ENCODE measurements at places on chromosomes 7 and 10.

DNA sequence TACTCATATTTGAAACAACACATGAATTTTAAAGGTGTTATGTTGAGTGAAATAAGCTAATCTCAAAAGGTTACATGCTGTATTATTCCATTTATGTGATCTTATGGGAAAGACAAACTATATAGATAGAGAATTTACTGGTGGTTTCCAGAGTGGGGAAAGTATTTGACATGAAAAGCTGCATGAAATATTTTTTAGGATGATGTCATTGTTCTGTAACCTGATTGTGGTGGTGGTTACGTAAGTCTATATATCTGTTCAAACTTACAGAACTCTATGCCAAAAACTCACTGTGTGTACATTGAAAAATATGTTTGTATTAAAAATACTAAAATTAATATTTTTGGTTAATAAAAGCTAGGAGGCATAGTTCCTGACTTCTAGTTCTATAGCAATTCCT is 453.0 kb downstream of the SORCS3 start:
- no peak for DNase-seq

DNA sequence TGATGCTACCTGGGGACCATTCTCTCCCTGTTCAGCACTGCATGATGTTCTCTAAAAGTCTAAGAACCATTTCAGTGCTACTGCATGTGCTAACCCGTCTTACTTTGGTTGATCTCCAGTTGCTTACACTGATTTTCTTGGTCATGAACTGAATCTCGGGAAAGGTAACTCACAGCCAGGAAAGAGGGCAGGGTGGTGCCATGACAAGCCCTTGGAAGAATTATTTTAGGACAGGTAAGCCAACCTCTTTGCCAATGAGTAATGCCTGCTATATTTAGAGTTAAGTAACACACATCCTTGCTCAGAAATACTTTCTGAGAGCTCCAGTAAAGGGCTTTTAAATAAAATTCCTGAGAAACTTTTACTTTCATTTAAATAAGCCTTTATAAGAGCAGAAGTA is 126.7 kb downstream of the ARL4A start:
- DNase-seq: no peak

DNA sequence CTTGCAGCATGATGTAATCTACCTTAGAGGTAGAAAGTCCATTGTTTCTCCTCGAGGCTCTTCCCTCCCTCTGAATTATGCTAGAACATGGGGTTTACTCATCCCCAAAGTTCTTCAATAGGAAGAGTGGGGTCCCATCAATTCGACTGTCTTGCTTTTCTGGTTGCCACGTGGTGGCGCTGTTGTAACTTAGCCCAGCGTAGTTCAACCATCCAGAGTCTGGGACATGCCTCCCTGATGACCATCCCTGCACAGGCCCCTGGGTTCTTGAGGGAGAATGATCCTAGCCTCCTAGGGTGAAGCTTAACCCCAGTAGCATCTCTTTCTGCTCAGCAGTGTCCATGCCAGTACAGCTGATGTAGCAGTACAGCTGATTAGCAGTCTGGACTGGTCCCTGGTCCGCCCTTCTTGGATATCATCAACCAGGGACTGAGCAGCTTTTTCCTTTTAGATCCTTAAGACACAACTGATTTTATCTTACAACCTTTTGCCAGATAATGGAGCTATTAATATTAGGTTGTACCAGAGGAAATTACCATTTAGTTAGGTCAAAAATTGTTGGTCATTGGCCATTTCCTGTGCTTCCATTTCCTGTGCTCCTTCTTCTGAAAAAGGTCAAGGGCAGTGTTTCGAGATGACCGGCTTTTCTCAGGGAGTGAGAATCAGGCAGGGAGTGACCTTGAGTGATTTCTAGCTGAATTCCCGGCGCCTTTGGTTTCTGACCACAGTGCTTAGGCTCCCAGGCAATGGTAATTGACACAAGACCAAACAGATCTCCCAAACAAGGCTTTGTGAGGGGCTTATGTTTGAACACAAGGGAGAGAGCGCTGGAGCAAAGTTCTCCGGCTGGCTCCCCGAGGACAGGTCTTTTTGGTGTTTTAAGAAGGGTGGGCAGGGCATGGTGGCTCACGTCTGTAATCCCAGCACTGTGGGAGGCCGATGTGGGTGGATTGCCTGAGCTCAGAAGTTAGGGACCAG is 65.4 kb downstream of the TACC2 start:
- DNase-seq: no peak

GRCh38 chr7:35593899-35594298 is 101.0 kb downstream of the HERPUD2 start:
- no peak for DNase-seq

GRCh38 chr7:100483722-100484672 is at the start of gene NYAP1:
Gene NYAP1 (plus strand): TSS chr7:100483927. CDS start chr7:100485312, 1,385 bp downstream.
- peak; percentile 52 for DNase-seq

DNA sequence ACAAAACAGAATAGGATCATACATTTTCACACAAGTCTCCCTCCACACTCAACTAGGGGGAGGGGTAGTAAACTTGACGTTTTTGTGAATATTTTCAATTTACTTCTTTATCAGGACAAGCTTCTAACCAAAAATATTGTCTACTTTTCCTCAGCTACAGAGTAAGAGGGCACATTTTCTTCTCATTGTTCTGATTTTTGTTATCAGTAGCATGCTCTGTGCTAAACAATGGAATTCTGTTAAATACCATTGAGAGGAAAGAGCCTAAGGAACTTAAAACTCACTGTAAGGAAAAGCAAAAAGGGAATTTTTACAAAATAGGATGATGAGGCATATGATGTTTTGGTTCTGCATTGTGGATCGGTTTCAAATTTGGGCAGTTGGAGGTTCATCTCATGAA is 41.2 kb downstream of the ANLN start:
- no peak for DNase-seq

- peak; percentile 38 for DNase-seq
Observed at GRCh38 chr7:44489955-44490350, 505 bp downstream of the NUDCD3 start.

- DNase-seq: peak; percentile 32
Observed at GRCh38 chr10:97498841-97499560, at the start of gene UBTD1. Gene UBTD1 (plus strand): TSS chr10:97498924. CDS start chr10:97499204, 280 bp downstream.

DNA sequence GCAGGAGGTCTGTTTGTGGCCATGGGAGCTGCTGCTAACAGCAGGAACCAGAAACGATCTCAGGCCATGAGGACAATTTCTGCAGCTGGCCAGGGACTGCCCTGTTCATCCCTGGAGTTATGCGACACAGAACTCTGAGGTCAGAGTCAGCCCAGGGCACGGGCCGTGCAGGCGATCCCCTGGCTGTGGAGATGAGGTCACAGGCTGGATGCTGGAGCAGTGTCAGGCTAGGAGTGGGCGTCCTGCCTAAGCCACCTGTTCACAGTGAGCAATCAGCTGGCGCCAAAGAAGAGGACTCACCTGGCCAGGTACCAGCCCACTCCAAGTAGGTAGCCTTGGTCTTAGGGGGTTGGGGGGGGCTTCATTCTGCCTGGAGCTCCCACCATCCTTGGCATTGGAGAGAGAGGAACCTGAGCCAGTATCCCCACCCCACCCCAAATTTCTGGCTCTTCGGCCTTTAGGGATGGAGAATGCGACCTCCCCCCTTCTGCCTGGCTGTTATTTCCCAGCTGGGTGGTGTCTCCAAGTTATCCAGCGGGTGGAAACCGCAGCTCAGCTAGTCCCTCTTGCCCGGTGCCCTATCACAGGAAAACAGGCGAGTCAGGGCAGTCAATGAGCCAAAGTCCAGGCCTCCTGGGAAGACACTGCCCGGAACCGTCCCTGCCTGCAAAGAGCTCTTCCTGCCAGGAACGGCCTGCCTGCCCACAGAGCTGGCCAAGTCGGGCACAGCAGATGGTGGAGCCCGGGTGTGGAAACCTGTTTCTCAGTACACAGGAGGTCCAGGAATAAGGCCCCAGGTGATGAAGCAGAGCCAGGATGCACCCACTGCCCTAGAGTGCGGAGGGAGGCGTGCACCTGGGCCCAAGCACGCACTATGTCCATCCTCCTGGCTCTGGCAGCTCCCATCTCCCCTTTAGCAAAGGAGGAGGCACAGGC is 1.8 kb upstream of the TTYH3 start:
- no peak for DNase-seq

- no peak for DNase-seq
Observed at GRCh38 chr10:97888641-97889262, 39.1 kb downstream of the GOLGA7B start.

DNA sequence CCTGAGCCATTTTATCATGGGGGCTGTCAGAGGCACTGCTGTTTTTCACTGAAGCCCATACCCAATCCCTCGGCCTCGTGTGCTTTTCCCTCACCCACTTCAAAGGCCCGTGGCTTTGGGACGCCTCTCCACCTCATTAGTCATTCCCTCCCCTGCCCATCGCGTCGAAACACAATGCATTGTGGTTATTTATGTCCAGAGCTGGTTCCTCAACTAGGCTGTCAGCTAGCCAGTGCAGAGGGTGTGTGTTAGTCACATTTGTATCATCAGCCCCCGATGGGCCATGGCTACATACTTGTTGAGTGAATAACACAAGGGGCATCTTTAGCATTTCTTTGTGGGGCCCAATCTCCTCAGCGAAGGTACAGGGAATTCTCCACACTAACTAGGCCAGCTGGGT is 3.8 kb upstream of the CRCP start:
- DNase-seq: no peak

DNA sequence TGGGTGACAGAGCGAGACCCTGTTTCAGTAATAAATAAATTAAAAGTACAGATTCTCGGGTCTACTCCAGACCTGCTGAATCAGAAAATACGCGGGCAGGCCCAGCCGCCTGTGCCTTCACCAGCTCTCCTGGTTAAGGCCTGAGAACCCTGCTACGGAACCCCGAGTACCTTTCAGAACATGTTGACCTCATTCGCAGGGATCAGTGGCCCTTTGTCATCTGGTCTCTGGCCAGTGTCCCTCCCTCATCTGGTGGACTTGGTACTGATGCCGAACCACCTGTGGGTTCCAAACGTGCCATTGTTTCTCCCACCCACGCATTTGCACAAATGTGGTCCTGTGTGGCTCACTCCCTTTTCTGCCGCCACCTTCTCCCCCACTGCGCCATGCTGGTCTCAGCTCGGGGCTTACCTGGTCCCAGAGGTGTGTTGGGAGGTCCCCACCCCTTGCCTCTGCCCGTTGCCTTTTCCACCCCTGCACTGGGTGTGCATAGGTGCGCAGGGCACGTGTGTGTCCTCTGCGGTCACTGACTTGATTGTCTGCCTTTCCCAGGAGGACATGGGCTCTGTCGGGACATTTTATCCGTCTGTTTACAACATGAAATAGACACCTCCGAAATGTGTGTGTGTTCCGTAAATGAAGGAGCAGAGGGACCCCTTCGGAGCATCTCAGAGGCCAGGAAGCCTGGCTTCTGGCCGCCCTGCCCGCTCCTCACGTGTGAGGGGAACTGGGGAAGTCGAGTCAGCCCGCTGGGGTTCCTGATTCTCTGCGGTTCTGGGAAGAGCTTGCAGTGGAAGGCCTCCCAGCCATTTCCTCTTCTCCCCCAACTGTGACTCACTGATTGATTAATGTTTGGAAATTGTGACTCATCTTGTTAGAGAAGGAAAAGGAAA is 135.2 kb downstream of the CUX1 start:
- DNase-seq: no peak

DNA sequence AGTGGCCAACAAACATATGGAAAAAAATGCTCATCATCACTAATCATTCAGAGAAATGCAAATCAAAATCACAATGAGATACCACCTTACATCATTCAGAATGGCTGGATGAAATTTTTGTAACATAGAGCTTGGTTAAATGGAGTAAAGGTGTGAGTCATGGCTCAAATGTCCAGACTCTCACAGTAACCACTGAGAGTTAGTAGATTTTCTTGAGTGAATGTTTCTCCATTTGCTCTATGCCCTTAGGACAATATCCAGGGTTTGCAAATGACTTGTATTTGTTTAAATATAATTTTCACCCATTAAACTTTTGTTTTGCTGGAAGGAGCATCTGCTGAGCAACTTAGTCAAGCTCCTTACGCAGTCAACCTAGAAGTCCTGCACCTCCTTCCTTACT is 967.2 kb downstream of the XPNPEP1 start:
- no peak for DNase-seq

DNA sequence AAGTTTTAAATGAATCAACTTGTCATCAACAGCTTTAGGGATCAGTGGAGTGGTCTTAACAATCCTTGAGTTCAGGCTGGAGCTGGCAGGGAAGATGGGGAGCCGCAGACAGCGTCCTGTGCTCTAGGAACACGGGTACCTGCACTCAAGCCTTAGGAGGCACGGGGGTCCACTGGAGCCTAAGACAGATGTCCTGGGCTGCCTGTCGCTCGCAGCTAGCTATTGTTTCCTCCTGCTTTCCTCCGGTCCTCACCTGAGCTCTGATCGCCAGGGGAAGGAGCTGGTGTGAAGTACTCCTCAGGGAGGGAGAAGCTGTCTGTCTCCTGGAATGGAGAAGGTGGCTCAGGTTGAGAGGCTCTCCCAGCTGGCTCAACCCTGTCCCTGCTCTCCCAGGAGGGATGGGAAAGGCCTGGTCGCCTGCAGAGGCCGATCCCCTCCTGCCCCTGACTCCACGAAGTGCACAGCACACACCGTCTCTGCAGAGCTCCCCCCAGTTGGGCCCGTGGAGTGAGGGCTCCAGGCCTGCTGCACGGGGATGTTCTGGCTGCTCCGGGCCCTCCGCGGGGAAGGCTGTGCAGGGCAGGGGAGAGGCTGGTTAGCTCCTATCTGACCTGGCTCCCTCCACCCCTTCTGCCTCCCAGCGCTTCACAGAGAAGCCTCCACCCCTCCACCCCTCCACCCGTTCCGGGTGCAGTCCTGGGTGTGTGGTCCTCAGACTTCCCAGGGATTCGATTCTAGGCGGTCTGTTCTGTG is 14.5 kb upstream of the PYROXD2 start:
- DNase-seq: no peak

DNA sequence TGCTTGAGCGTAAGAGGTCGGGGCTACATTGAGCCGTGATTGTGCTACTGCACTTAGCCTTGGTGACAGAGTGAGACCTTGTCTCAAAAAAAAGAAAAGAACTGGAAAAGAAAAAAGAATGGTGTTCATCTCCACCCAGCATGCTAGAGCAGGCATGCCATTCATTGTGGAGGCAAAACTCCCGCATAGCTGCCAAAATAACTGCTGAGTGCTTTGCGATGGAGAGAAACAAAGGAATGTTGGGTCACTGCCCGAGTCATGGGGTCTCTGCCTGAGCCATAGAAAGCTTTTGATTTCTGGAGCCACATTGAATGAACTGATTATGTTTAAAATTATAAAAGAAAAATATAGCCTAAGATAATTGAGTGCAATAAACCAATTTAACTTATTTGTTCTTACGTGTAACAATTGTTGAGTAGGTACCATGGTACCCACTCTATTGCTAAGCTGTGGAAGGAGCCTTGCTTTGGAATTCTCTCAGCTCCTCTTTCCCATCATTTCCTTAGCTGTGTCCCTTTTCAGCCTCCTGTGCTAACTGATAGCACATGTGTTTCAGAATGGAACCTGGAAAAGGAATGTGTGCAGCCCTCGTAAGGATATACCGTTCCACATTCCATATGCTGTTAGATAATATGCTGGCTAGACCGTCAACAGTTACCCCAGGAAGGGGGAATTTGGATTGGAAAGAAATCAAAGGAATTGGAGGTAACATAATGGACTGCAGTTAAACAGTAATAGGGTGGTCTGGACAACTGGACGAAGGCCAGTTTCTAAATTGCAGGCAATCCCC is 99.0 kb downstream of the KIAA1217 start:
- no peak for DNase-seq
